ENCODE measurements at places on chromosomes 12 and 14. TPM values are rescaled to one million over a fixed set of nuclear protein-coding genes. Genes with fewer than 3 reads are reported as not detected.

TMEM132D gene
- total RNA-seq = 0.44 TPM

MMP19 gene
- 2.7 TPM for total RNA-seq

DTX3 gene
- total RNA-seq = 20.5 TPM

OR6J1 gene
- not detected for total RNA-seq

All from muscle of leg (tissue), 16 donors.